ENCODE measurements at places on chromosomes 12 and 14.

DNA sequence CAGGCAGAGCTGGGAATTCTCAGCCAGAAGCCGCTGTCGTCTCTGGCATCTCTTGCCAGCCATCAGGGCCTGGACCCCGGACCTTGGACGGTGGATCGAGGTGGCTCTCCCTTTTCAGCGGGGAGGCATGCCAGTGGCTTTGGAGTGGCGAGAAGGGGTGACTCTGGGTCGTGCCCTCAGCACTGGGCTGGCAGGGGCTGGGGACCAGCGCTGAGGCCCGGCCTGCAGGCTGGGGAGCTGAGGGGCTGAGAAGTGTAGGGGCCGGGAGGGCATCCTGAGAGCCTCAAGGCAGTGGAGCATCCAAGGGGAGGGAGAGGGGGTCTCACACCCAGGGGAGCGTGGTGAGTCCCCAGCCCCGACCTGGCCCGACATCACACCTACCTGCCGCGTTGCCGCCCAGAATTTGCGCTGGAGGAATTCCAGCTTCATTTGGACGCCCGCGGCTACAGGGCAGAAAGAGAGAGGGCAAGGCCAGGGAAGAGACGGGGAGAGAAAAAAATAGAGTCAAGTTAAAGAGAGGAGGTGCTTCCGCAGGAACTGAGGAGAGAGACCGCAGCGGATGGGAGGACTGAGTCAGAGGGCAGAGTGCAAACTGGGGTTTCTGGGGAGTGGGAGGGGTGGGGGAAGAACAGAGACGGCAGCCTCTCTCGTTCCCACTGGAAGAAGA is 9.0 kb upstream of the LRTM2 start:
- peak; percentile 44 for DNase-seq

- peak; percentile 84 for DNase-seq
Observed at GRCh38 chr12:109844983-109845823, 12.0 kb upstream of the TRPV4 start.

- DNase-seq = no peak
Observed at GRCh38 chr12:44384136-44384535, 492.0 kb downstream of the NELL2 start.

GRCh38 chr14:102606296-102606695 is 13.8 kb downstream of the RCOR1 start:
- DNase-seq = no peak

DNA sequence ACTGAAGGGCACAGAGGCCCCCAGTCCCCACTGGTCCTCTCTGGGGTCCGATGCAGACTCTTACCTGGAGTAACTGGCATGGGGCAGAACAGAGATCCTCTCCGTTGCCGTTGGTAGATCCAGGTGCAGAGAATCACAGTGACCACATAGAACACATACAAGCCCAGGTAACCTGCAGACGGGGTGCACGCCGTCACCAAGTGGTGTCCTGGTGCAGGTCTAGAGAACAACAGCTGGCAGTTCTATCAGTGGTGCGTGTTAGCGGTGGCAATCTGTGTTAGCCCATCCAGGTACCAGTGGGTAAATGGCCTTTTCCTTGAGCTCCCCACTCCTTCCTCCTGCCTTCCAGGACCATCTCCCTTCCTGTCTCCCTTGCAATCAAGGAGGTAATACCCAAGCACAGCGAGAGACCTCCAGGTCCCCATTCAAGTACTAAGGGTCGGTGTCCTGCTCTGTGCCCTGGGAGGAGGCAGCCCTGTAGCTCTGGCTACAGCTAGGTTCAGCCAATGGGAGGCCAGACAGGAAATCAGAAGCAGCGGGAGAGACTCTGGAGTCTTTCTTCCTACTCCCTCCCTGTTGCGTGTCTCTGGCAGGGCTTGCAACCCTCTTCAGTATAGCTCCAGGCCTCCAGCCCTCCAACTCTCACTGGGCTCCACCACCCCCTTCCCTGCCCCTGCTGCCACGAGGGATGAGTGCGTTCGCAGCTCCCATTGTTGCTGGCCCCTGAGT is 15.8 kb downstream of the SLC8B1 start:
- no peak for DNase-seq

Measured in CD4-positive, alpha-beta T cell treated with Interleukin-6 at 100 ng/mL for 8 hours (primary cell).